Urothelium cell line (cell line): ENCODE measurements at places on chromosomes 3 and 15.

DNA sequence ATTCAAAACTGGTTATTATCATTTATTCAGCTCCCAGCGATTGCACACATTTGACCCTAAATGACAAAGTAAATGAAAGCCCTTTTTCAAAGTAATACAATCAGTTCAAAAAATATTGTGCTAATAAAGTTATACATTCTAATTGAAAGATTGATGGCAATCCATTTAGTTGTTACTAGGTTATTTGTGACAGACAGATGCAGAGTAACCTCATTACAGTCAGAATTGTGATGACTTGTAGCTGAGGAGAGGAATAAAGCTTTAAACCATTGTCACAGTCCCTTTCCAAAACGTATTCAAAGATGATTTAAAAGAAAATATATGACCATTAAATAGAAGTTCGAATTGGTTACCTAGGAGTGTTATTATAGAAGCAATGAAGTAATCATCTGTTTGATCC is 86.1 kb downstream of the ROBO2 start:
- DNase-seq = no peak

DNA sequence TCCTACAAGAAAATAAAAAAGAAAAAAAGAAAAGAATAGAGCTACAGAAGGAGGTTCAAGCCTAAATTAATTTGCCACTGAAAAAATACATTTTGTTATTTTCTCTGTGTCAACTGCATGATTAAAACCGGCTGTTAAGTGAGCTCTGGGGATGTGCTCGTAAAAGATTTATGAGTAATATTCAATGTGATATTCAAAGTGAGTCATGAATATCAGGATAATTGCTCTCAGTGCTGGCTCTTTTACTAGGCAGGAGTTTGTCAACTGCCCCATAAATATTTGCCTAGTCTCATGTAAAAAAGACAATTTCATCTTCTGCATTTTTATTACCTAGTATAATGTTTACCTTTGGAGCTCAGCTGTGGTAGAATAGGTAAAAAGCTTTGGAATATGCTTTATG is 78.9 kb downstream of the CDIN1 start:
- no peak for DNase-seq

DNA sequence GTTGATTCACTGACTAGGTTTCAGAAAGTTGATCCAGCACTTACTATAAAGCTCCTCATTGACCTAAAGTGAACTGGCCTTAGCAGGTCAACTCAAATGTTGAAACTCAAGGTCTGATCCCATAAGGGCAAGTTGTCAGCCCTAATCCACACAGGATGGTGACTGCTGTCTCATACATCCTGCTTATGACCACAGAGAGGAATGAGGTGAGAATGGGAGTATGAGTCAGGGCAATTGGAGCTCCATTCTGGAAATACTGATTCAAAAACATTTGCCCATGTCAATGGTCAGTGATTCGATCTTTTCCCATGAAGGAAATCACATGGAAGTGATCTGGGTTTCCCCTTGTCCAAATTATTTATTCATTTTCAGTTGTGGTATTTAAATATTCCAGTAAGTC is 78.7 kb downstream of the ZNF385D start:
- peak; percentile 73 for DNase-seq

DNA sequence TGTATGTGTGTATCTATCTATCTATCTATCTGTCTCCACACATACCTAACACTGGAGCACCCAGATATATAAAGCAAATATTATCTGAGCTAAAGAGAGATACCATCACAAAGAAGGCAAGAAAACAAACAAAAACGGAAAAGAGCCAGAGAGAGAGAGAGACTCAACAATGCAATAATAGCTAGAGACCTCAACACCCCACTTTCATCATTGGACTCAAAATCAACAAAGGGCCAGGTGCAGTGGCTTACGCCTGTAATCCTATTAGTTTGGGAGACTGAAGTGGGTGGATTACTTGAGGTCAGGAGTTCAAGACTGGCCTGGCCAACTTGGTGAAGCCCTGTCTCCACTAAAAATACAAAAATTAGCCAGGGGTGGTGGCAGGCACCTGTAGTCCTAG is 23.4 kb downstream of the NCBP2 start:
- DNase-seq = no peak

- DNase-seq = no peak
Measured at GRCh38 chr3:99768808-99769501, 48.7 kb upstream of the CMSS1 start.

GRCh38 chr3:23566499-23566898 is 239.3 kb upstream of the UBE2E1 start:
- no peak for DNase-seq

DNA sequence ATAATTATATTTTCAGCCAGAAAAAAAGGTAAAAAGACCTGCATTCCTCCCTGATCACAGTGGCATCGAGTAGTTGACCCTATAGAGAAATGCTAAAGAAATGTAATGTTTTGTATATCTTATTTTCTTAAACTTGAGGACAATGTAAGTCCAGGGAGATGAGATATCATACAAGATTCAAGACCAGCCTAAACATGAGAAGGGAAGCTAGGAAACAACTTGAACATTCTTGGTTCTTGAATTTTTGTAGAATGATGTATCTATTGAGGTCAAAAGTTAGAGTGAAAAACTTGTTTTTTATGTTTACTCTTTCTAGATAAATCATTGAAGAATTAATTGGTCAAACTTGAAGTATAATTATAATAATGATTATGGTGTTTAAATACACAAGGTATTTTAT is 497.7 kb upstream of the TBL1XR1 start:
- no peak for DNase-seq

DNA sequence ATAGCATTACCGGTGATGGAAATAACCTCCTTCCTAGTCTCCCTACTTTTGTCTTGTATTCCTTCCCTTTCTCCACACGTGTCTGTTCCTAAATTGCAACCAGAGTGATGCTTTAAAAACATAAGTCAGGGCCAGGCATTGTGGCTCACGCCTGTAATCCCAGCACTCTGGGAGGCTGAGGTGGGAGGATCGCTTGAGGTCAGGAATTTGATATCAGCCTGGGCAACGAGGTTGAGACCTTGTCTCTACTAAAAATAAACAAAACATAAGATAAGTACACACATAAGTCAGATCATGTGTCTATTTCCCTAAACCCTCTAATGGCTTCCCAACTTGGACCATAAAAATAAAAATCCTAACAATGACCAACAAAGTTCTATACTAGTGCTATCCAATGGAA is 18.4 kb downstream of the ARMC8 start:
- DNase-seq = no peak

- DNase-seq = peak; percentile 87
Measured at GRCh38 chr3:125062904-125063618, 7.3 kb upstream of the HEG1 start.
